Stimulated activated CD4-positive, alpha-beta T cell treated with anti-CD3 and anti-CD28 coated beads, Interleukin-4, amount 100 ng/mL, for 4 hours (primary cell): ENCODE measurements at places on chromosomes 4 and X.

- DNase-seq = no peak
Measured at GRCh38 chrX:118872102-118872566, 48.5 kb downstream of the ZCCHC12 start.

DNA sequence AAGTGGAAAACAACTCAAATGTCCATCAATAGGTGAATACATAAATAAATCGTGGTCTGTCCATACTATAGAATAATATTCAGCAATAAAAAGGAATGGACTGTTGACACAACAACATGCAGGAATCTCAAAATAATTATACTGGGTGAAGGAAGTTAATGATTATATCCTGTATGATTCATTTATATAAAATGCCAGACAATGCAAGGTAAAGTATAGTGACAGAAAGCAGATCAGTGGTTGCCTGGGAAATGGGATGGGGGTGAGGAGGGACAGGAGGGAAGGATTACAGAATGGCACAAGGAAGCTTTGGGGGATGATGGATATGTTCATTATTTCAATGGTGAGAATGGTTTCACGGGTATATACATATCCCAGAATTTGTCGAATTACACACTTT lies 12.3 kb downstream of the PYURF start:
- no peak for DNase-seq

DNA sequence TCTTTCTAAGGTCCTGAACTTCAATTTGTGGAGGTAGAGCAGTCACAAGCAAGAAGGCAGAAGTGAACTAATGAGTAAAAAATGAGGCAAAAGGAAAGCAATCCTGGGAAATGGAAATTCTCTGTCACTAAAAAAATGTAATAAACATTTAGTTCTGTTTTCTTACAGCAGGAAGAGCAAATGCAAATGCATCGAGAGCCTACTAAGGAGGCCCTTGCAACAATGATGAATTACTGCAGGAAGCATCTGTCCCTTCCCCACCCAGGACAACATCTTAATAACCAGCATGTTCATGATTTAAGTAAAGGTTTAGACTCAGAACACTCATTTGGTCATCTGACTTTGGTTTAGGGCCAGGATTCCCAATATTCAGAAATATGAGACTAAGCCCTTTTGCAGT lies 341.4 kb upstream of the NOCT start:
- no peak for DNase-seq

DNA sequence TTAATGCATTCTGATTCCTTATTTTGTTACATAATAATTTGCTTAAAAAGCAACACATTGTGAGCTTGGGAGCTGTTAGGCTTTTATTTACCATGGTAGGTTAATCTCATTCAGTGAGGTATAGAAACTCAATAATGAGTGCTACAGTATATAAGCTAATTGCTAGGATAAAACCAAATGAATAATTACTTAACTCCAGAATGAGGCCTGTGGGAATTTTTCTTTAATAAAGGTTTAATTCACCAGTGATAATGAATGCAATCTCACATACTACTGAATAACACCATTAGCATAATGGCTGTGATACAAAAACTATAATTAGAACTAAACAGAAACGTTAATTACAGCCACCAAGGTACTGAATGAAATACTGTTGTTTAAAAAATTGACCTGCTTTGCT lies 326.3 kb downstream of the IQCM start:
- no peak for DNase-seq

GRCh38 chr4:71004281-71004851 lies 10.9 kb downstream of the DCK start:
- peak; percentile 19 for DNase-seq

- no peak for DNase-seq
Measured at GRCh38 chr4:9611101-9611500, 166.9 kb downstream of the DEFB131A start.
